Epithelial cell of prostate (primary cell): ENCODE measurements at places on chromosomes 5 and 9.

- no peak for DNase-seq
Observed at GRCh38 chr9:137786511-137786920, 91.1 kb upstream of the CACNA1B start.

- no peak for DNase-seq
Observed at GRCh38 chr9:77982581-77983319, 48.9 kb downstream of the GNAQ start.

- DNase-seq: no peak
Observed at GRCh38 chr5:89542736-89543135, 659.8 kb upstream of the MEF2C start.

DNA sequence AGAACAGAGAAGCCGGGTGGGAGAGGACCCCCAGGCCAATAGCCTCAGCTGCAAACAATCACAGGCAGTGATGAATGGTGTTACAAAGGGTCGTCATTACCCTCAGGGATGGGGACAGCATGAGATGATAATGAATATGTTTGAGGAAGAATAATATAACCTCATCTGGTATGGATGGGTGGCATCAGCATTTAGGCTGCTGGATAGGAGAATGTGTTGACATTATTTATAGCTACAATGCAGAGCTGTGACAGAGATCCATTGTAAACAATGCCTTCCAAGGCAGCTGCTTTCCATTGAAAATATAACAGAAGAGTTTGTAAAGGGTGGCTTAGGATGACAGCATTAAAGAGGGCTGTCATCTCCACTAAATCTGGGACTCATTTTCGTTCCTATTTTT, 365.5 kb downstream of the KCNN2 start:
- no peak for DNase-seq
